GM12864 (cell line): ENCODE measurements at places on chromosomes 16 and 17.

- no peak for DNase-seq
Measured at GRCh38 chr16:85470873-85471272, 142.2 kb upstream of the GSE1 start.

DNA sequence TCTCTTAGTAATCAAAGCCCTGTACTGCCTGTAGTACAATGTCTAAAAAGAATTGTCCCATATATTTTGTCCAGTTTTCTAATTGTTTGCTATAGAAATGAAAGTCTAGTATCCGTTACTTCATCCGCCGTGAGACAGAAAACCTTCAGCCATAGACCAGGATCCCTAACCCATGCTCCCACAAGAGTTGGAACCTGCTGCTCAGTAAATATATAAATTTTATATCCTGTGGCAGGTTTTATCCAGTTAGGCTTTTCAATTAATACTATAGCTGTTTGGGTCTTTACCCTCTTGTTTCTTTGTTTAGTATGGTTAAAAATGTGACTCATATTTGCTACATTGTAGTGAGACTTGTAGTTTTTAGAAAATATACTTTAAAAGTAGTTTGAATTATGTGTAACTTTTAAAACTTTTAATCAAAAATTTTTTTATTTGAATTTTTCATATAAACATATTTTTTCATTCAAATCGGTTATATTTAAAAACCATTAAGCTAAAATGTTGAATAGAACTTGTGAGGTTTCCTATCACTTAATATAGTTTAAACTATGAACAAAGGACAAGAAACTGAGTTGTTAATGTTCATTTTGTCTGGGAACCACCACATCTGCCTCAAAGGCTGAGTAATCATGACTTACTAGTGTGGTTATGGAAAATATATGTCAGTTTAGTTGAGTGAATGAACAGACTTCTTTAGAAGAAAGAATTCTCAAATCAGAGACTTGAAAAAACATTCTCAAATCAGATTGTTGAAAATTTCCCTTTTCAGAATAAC is 54.8 kb downstream of the VMP1 start:
- no peak for DNase-seq

DNA sequence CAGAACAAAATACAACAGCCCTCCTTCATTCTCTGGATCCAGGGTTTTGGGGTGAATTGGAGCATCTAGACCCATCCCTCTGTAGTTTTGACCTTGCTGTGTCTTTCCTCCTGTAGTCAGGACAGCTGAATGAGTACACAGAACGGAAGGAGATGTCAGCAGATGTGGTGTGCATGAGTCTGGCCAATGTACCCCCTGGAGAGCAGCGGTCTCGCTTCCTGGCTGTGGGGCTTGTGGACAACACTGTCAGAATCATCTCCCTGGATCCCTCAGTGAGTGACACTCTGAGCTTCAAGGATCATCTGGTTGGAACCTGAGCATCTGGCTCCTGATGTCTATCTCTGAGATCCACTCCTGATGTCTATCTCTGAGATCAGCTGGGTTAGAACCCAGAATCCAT is 32.4 kb downstream of the SF3B3 start:
- no peak for DNase-seq

DNA sequence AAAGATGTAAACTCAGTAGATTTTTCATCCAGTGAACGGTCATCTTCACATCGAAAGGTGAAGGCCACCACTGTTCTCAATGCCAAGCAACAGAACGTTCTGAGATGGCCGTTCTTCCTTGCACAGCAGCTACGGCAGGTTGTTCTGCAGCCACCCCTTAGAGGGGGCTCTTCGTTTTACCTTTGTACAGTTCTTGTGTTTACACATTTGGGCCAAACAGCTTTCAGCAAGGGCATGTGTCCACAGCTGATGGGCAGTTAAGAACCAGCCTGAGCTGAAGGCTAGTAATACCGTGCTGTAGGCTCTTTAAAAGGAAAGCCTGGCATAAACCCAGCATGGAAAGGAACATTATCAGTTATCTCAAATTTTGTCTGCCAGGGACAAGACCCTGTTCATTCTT is 15.9 kb downstream of the PLD6 start:
- DNase-seq: no peak

DNA sequence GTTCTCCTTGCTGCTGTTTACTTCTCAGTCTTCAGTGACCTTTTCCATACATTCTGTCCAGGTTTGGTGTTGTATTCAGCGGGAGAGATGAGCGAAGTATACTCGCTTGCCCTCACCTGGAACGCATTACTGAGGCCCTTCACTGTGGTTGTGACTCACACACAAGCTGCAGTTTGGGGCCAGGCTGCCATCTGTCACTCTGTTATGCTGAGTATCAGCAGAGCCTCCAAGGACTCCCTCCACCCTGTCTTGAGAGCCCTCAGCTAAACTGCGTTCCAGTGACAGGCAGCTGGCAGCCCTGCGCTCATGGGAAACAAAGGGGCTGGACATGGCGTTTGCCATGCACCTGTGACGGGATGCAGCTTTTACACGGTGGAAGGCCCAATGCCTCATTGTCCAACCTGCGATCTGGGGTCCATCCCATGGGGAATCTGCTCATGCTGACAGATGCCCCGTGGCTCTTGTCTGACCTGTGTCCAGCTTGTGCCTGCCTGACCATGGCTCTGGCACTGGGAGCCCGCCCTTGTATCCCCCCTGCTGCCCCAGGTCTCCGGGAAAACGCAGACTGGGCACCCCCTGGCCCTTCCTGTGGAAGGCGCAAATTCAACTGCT is 6.5 kb upstream of the ZNF778 start:
- DNase-seq: no peak

DNA sequence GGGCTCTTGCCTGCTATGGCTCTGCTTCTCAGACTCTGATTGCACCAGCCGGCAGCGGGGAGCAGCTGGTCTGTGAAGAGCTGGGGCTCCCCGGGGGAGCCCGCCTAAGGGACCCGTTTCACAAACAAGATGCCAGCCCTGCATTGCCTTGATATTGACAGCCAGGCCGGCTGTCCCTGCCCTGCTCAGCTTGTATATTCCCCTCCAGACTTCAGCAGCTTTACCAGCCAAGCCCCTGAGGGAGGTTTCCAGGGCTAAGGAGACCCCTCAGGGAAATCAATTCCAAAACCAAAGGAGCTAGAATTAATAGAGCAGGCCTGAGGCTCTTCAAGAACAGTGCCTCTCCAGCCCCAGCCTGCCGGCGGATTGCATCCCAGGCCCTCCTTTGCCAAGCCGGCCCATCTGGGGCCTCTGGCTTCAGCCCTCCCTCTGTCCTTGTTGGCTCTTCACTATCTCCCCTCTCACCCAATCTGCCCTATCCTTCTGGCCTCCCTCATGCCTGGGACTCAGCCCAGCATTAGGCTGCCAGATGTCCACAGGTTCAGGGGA is 5.7 kb downstream of the CALB2 start:
- DNase-seq: no peak

DNA sequence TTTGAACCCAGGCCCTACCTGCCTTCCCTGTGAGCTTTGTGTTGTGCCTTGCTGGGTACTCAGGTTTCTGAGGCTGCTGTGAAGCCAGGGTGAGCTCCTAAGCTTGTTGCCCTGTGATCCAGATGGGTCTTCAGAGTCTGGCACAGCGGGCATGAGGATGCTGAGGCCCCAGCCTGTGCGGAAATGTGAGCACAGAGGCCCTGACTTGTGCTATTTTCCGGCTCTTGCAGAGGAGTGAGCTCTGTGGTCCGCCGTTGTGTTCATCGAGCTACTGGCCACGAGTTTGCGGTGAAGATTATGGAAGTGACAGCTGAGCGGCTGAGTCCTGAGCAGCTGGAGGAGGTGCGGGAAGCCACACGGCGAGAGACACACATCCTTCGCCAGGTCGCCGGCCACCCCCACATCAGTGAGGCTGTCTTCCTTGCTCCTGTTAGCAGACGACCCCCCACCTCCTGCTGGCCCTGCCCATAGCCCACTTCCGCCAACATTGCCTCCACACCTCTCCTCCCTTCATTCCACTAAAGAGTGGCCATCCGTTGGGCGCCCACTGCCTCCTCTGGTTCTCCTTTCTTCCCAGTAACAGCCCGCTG is 2.7 kb downstream of the PHKG2 start:
- no peak for DNase-seq

- no peak for DNase-seq
Measured at GRCh38 chr17:18121144-18121910, 12.8 kb downstream of the MYO15A start.

GRCh38 chr16:47944589-47944988 is 211.2 kb downstream of the ABCC12 start:
- no peak for DNase-seq

DNA sequence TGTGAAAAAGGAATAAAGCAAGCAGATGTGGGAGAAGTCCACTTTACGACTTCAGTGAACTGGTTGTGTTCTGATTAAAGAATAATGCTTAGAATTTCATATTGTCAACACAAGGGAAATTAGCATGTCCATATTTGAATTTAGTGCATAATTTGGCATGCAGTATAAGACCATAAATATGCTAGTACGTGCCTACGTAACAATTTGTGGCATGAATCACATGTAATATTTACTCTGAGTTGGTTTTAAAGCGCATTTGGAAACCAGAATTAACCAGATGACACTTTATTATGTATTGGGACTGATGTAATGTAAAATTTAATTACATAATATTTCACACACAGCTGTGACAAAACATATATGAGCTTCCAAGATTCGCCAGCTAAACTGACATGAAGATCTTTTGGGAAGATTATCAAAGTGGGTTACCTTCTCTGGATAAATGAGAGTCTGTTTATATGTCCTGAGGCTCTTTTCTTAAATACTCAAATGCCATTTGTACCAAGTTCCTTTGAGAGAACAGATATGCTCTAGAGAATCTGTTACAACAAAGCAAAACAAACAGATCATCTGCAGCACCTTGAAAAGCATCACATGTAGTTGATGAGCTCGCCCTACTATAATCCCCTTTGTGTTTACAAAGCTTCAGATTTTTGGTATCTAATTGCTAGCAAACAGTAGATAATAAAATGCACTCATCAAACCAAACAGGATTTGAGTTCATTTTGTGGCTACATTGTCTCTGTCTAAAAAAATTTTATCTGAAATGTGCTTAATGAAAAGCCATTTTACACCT is 1468.6 kb downstream of the CDH11 start:
- DNase-seq: no peak

DNA sequence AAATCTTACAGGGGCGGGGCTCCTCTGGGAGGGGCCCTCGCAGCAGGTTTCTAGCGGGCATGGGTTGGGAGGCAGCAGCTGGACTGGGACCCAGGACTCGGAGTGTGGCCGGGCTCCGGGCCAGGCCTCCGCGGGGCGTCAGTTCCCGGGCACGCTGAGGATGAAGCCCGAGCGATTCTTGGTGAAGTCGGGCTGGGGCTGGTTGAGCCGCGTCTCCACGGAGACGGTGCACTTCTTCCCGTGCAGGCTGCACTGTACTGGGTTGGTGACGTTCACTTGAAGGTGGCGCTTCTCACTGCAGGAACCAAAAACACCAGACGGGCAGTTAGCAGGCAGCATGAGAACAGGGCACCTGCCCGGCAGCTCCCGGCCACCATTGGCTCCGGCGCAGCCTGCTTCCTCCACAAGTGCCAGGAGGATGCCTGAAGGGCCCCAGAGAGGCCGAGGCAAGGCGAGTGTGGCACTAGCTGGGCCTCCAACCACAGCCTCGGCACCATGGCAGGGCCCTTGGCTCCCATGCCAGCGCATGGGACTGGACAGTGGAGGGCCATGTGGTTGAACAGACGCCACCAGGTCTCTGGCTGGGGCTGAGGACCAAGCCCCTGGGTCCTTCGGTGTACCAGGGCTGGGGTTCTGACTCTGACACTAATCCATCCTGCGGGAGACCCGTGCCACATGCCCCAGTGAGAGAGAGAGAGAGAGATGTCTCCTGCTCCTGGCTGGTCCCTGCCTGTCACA is 8.0 kb downstream of the CDK5R1 start:
- DNase-seq: no peak

DNA sequence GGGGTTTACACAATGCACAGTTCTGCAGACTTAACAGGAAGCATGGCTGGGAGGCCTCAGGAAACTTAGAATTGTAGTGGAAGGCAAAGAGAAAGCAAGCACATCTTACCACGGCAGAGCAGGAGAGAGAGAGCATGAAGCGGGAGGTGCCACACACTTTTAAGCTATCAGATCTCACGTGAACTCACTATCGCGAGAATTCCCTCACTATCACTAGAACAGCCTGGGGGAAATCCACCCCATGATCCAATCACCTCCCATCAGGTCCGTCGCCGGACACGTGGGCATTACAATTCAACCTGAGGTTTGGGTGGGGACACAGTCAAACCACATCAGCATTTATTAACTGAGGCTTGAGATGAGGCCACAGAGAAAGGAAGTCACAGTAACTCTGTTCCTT is 326.7 kb downstream of the C16orf95 start:
- no peak for DNase-seq

- no peak for DNase-seq
Measured at GRCh38 chr17:34813290-34813689, 148.0 kb downstream of the CCT6B start.

DNA sequence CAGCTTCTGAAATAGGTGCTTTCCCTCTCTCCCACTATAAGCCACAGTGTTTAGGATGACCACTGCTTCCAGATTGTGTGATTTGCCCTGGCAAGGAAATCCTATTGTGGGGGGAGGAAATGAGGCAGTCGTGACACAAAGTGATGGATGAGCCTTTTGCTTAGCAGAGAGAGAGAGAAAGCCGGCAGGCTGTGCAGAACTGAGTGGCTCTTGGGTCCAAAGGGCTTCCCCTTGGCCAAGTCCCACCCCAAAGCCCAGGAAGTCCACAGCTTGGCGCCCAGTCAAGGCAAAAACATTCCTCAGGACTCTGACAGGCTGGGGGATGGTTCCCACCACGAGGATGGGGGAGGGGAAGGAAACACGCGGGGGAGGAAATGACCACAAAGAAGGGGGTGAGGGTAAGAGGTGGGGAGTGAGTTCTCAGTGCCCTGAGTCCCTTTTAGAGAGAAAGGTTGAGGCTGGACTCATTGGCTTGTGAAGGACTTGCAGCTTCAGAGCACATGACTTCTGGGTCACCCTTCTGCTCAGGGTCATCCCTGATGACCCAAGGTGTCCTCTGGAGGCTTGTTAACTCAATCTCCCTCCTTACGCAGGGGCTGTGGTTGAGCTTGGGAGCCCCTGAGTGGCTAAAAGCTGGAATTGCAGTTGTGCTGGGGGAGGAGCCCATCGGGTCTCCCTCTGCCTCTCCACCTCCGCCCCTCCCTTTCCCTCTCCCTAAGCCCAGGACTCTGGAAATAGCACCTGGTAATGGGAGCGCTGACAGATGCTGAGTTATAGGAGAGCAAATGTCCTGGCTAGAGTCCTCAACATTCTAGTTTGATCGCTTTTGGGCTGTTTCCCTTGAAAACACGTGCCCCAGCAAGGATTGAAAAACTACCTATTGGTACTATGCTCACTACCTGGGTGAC is 10.3 kb upstream of the MSL1 start:
- DNase-seq: peak; percentile 55

DNA sequence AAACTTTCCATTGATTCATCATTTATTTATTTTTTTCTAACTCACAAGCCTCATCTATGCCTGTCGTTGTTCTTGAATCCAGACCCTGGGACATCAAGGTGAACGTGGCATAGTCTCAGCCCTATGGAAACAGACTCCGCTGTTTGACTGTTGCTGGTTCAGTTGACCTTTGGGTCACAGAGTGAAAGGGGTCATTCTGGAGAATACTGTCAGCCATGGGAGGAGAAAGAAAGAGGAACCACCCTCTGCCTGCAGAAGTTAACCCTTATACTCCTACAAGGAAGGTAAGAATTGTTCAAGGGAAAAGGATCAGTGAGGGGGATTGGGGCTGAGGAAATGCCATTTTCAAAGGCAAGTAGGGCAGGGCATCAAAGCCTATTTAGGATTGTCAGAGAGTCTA is 387.6 kb upstream of the MAF start:
- DNase-seq: no peak

GRCh38 chr16:6641091-6641490 is 691.6 kb upstream of the RBFOX1 start:
- no peak for DNase-seq

- DNase-seq: no peak
Measured at GRCh38 chr16:14957576-14958322, 17.1 kb upstream of the PDXDC1 start.
